ENCODE measurements at places on chromosomes 6 and 20.

GRCh38 chr6:89500611-89501010, 67.7 kb downstream of the ANKRD6 start:
- no peak for DNase-seq

DNA sequence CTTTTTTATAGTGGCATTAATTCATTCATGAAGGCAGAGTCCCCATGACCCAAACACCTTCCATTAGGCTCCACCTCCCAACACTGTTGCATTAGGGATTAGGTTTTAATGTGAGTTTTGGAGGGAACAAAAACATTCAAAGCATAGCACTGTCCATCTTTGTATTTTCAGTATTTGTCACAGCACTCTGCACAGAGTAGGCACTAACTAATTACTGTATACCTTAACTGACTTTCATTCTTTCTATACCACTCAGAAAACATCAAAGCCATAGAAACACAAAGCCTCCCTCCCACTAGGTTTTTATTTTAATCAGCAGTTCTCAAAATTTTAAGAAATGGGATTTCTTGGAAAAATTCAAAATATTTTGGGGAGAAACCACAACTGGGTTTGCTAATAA, 21.8 kb upstream of the AHI1 start:
- DNase-seq: no peak

DNA sequence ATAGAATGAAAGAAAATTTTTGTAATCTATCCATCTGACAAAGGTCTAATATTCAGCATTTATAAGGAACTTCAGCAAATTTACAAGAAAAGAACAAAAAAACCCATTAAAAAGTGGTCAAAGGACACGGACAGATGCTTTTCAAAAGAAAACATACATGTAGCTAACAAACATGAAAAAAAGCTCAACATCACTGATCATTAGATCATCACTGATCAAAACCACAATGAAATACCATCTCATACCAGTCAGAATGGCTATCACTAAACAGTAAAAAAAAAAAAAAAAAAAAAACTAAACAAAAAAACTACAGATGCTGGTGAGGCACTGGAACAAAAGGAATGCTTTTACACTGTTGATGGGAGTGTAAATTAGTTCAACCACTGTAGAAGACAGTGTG, 837.1 kb downstream of the EPHA7 start:
- no peak for DNase-seq

- DNase-seq: no peak
Measured at GRCh38 chr6:169249057-169249456, 4.6 kb downstream of the THBS2 start.

DNA sequence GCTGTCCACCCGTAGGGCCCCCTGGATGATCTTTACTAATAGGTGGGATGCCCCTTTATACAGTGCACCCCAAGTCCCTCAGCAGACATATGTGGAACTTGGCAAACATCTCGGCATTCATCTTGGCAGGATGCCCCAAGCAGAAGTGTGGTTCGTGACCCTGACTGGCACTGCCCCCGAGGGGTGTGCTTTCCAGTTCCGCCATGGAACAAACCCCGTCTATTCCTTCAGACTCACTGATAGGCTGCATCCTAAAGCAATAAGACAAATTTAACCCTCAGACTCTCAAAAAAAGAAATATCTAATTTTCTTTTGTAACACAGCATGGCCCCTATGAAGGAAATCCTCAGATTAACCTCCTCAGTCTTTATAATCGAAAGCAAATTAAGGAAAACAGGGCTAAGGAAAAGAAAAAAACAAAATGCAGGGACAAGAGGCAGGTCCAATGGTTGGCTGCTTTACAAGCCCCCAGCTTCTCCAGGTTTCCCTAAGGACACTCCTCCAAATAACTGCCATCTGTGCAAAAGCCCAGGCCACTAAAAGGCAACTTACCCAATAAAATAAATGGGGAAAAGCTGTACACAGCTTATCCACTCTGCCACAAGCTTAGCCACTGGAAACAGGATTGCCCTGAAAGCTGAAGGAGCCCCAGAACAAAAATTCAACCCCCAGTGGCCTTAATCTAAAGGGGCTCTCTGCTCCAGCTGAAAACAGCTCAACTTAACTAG, 30.5 kb upstream of the RIPK1 start:
- DNase-seq: peak; percentile 16

DNA sequence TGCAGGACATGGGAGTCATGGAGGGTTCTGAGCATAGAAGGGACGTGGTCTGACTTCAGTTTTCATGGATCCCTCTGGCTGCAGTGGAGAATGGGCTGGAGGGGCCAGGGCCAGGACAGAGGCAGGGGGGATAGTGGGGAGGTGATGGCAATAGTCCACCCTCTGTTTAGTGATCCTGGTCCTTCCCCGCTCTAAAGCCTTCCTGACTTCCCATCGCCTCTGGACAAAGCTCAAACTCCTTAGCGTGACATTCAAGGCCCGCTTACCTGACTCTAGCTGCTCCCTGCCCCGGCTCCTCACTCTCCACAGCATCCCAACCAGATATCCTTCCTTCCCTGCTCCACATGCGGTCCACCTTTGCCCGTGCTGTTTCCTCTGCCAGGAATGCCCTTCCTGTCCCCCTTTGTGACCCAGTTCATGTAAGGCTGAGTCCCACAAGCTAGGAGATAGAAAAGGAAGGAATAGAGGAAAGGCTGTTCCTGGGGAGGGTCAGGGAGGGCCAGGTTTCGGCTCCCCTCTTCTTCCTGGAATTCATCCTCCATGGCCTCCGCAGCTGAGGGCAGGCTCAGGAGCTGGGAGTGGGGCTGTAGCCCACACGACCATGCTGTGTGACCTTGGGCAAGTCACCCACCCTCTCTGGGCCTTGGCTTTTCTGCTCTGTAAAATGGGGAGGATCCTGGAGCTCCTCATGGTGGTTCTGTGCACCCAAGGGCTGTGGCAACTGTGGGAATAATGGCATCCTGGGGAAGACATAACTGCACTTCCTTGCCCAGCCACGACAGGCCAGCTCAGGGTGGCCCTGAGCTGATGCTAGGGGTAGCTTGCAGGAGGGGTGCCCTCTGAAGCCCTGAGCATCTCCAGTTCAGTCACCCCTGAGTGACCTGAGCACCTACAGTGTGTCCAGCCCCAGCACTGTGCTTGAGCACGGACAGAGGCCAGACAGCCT, 116.1 kb downstream of the CEBPB start:
- DNase-seq: no peak

DNA sequence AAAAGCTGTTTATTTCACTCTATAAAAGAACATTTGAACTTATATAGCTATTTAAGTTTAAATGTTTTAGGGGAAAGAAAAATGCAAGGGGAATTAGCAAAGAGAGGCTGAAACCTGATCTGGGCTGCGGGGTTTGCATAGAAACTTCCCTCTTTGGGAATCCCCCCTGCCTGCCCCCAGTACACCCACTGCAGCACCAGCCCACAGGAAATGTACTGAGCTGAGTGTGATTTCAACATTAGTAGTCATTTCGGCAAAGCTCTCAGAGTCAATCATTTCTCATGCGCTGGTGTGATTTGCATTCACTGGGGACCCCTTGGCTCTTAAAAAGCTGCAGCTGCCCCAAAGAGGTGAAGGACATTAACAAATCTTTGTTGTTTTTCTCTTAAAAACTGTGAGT, 859.4 kb downstream of the MAFB start:
- no peak for DNase-seq

DNA sequence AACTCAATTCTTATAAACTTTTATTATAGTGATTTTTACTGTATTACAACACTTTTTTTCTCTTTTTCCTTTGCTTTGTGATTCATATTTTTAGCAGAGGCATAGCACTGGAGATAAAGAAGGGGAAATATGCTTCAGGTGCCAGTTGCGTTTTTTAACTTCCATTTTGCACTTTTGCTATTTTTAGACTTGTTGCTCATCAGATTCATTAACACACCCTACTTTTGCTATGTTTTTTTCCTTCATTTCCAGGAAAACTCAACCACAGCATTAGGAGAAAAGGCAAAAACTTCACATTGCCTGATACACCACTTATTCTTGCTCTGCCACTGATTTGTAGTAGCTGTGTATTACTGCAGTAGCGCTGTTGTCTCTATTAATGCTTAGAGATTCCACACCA, 8.0 kb upstream of the TMEM30A start:
- no peak for DNase-seq
